ENCODE measurements at places on chromosomes 11 and 22. TPM values are rescaled to one million over a fixed set of nuclear protein-coding genes. Genes with fewer than 3 reads are reported as not detected.

DNA sequence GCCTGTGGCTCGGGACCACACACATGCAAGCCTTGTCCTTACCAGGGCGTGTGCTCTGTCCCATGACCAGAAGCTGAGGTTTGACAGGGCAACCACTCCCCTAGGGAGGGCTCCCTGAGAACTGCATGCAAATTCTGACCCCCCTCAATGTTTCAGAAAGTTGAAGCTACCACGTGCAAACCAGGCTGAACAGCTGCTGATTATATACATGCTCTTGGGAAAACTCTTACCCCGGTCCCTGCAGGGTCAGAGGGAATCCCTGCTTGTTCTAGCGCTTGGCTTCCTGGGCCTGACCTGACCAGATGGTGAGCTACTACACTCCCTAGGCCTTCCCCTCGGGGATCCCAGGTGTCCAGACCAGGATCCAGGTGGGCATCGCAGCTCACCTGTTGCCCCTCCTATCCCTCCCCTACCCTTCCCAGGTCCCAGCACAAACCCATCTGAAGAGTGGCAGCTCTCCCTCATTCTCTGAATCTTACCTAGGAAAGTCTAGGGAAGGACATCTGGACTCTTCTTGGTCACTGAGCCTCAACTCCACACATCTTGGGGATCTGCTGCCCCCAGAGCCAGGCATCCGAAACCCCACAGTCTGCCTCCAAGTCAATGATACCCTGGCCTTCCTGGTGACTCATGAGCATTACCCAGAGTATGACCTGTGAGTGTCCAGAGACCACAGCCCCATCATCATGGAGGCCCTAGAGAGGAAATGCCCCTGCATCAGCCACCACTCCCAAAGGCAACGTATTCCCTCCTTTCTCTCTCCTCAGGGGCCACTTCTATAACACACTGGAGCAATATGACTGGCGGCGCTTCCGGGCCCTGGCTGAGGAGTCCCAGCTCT is 61.5 kb downstream of the BTG4 start:
- peak; percentile 5 for ATAC-seq

GRCh38 chr22:49306632-49307480 is 520.8 kb downstream of the BRD1 start:
- no peak for ATAC-seq

DNA sequence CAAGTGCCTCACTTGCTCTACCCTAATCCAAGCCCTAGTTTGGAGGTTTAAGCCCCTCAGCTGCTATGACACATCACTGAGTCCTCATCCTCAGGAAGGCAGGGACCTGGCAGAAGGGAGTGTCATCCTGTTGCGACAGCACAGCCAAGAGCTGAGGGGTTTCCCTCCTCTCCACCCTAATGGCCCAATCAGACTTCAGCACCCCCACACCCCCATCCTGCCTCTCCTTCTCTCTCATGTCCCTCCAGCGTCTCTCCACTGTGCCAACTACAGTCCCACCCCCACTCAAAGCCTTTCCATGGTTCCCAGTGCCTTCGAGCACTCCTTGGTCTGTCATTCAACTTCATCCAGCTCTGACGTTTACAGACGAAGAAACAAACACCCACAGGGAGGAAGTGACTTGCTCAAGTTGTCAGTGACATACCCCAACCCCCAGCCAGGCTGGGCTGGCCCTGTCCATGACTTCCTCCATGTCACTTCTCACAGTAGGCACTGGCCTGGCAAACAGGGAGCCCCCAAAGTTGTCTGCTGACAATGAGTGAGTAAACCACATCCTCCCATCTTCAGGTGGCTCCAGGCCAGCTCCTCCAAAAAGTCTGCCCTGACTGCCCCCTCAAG is 15.6 kb downstream of the ARAP1 start:
- no peak for ATAC-seq

- no peak for ATAC-seq
Measured at GRCh38 chr11:74739546-74740270, 8.5 kb upstream of the CHRDL2 start.

NRXN2 gene
- total RNA-seq, result 90.7 TPM

P2RX3 gene
- total RNA-seq, result 132 TPM

VPREB3 gene
- not detected for total RNA-seq

MOV10L1 gene
- 3.5 TPM for total RNA-seq

- ATAC-seq, result no peak
Measured at GRCh38 chr22:33036881-33037280, 21.3 kb downstream of the SYN3 start.

DNA sequence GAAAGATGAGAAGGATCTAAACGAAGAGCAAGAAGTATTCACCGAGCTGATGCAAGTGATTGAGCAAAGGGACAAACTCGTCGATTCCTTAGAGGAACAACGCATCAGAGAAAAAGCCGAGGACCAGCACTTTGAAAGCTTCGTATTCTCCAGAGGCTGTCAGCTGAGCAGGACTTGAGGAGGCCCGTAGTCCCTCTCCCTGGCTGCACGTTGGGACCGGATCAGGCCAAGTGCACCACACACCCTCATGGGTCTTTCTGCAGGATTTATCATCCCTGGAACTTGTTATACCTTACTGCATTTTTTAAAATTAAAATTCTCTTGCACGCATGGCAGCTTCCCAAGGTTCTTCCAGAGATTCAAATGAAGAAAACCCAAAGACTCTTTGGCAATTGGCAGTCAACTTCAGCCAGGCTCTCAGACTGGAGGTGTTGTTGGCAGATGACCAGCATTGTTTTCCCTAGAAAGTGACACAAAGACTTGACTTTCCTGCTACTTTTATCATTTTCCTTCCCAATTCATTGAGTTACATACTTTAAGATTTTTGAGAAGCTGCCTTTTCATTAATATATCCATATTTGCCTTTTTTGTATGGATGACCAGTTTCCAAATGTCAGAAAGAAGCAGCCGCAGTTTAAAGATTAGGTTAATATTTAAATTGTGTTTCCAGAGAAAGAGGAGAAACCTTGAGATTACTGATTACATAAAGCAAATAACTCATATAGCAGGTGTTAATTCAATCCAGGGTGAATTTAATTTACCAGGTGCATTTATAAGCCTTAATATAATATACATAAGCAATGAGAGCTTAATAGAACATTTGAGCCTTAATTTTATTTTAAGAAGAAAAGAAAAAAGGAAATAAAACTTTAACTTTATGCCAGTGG is 18.8 kb upstream of the PARVA start:
- no peak for ATAC-seq
